ENCODE measurements at places on chromosomes 6 and 20.

- no peak for DNase-seq
These were observed 1.0 kb upstream of the THBS2 start for GRCh38 chr6:169254456-169255316.

GRCh38 chr20:37902504-37903313 is at the start of gene VSTM2L:
TSS of gene VSTM2L (plus strand) at chr20:37903127. CDS start at chr20:37903351, 224 bp downstream.
- DNase-seq: peak; percentile 32

DNA sequence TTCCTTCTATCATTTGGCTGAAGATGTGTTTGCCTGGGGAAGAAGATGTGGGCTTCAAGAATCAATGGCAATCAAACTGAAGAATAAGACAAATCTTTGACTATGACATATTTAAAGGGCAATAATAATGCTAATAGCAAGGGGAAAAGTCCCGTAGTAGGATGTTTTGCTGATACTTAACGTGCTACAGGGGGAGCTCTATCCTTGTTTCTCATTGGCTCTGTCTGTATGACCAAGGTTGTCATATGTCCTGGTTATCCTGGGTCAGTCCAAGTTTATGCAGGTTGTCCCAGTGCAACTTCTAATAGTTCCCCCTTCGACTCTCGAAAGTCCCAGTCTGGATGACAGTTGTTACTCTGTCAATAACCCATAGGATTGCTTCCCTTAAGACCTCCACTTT is 321.3 kb downstream of the DHX35 start:
- no peak for DNase-seq

DNA sequence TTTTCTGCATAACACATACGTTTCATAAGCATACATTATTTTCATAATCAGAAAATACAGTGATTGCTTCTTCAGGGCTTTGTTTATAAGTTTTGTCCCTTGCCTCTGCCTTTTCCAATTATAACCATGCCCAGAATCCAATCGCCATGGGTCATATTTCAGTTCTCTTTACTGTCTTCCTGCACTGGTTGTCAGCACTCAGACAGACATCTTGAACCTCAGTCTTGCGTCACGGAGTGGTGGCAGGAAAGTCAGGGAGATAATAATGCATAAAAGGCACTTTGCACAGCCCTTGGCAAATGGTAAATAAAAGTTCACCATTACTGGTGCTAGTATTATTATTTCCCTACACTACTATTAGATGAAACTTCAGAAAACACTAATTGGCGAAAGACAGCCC is 7.2 kb downstream of the KIF16B start:
- DNase-seq: no peak

DNA sequence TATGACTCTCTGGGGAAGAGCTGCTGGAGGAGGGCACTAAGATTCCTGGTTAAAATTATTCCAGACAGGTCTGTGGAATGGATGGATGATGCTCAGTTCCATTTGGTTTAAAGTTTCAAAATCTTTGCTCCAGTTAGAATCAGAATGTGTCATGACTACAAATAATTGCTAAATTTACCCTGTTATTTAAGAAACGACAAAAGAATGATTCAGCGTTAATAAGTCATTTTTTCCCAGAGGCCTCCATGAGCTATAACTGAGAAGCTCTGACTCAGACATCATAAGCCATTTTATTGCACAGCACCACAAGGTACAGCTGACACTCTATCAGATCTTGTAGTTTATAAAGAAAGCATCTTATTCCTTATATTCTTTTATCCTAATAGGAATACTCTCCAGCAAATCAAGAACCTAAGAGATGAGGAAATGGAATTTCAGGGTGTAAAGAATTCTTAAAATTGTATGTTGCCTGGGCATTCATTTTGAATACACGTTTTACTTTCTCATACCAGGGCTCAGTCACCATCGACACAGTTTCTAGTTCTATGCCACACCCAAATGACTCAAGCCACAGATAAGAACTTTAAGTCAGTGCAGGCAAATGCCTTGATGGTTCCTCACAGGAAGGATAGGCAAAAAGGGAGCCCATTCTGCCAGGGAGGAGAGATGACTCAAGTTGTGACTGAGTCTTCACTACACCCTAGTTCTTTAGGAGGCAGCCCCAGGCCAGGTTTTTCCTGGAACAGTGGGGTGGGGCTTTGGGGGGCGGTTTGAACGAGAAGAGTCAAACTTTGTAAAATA is 636.0 kb downstream of the MMUT start:
- peak; percentile 93 for DNase-seq

DNA sequence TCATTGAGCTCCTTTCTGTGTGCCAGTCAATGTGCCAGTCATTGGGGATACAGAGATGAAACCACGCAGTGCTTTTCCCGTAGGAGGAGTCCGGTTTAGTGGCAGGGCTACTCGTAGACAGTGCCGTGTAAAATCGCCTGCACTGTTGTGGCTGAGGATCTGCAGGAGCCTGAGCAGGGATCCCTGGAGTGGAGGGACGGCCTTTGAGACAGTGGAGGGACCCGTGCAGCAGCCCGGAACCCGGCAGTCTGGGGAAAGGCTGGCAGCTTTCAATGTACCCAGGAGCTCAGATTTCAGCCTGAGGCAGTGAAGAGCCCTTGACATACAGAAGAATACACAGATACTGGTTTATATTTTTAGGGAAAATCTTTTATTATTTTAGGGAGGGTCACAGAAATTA is 203.3 kb downstream of the ARID1B start:
- no peak for DNase-seq

GRCh38 chr6:17705428-17705777 is 1.3 kb downstream of the NUP153 start:
- DNase-seq: peak; percentile 77

- DNase-seq: no peak
These were observed 24.9 kb downstream of the SCAF8 start for GRCh38 chr6:154758125-154758524.

DNA sequence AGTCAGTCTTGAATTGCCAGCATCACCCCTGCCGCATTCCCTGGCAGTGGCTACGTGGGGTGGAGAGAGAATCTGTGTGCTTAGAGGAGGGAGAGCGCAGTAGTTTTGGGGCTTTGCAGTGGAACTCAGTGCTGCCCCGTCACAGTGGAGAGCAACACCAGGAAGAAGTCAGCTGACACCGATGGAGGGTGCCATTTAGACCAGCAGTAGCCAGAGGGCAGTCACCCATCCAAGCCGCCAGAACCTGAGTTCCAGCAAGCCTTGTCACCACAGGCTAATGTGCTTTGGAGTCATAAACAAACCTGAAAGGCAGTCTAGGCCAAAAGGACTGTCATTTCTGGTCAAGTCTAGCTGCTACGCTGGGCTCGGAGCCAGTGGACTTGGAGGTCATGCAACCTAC is 22.0 kb upstream of the PERP start:
- DNase-seq: no peak

DNA sequence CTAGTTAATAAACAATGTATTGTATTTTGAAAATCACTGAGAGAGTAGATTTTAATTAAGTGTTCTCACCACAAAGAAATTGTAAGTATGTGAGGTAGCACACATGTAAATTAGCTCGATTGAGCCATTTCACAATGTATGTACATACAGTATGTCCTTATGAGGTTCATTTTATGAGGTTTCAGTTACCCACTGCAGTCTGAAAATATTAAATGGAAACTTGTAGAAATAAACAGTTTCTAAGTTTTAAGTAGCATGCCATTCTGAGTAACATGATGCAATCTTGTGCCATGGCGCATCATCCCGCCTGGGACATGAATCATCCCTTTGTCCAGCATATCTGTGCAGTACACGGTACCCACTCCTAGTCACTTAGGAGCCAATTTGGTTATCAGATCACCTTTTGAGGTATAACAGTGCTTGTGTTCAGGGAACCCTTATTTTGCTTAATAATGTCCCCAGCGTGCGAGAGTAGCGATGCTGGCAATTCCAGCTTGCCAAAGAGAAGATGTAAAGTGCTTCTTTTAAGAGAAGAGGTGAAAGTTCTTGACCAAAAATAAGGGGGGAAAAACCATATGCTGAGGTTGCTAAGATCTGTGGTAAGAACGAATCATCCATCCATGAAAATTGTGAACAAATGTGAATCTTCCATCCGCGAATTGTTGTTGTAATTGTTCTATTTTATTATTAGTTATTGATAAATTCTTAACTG is 64.7 kb downstream of the KCNS1 start:
- peak; percentile 44 for DNase-seq

- DNase-seq: no peak
These were observed 9.1 kb downstream of the BANF2 start for GRCh38 chr20:17708675-17709360.

DNA sequence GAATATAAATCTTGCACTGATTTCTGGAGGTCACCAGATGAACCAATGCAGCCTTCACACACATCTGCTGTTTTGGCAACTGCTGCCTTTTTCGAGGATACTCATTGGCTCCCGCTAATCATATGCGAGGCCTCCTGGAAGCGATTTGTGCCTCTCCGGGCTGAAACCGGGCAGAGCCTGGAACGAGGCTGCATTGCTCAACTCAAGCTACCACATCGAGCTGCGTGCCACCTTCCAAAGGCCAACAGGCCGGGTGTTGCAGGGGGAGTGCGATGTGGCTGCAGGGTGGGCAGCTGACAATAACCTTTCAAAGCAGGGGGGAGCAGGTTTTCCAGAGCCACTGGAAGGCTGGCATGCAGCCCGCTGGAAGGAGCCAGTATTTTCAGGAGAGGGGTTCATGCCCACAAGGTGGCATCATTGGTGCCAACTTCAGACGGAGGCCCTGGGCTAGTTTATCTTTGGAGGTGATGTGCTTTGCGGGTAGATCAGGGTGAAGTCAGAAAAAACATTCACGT is 122.6 kb upstream of the IFNGR1 start:
- DNase-seq: peak; percentile 43

DNA sequence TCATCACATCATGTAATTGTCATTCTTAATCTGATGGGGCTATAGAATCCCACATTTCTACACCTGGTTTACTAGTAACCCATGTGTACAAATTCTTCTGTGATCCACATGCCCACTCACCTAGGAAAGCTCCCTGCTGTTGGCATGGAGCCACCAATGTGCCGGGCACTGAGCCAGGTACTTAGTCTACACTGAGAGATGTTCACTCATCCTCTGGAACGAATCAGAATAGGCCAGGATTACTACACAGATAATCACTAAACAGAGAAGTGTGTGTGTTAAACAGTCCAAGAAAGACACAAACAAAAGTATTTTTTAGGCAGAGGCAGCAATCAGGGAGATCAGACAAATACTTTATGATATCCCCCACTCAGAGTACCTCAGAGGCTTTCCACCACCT is 193.2 kb upstream of the VGLL2 start:
- no peak for DNase-seq

Measured in ACHN (cell line).